H9 (cell line): ENCODE measurements at places on chromosomes 11 and 22. TPM values are rescaled to one million over a fixed set of nuclear protein-coding genes. Genes with fewer than 3 reads are reported as not detected.

DNA sequence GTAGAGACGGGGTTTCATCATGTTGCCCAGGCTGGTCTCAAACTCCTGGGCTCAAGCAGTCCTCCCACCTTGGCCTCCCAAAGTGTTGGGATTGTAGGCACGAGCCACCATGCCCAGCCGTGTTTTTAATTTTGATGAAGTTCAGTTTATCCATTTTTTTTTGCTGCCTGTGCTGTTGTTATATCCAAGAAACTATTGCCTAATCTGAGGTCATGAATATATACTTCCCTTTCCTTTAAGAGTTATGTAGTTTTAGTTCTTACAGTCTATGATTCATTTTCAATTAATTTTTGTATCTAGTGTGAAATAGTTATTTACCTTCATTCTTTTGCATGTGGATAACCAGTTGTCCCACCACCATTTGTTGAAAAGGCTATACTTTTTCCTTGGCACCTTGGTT, 50.3 kb upstream of the SORL1-AS1 start:
- no peak for DNase-seq

DNA sequence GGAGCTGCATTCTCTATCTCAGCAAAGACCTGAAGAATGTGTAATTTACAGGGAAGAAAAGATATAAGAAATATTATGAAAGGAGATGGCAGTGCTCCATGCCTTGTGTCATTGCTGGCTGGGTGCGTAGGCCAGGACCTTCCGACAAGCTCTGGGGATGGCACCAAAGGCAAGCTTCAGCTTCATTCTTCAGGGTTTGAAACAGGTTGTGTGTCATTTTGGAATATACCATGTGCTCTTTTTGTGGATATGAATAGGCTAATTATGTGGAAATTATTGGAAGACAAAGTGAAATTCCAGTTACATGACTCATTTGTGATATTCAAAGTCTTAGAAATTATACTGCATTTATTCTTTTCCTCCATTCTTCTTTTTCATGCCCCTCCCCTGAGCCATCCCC, 5.7 kb upstream of the KIRREL3 start:
- DNase-seq, result no peak

DNA sequence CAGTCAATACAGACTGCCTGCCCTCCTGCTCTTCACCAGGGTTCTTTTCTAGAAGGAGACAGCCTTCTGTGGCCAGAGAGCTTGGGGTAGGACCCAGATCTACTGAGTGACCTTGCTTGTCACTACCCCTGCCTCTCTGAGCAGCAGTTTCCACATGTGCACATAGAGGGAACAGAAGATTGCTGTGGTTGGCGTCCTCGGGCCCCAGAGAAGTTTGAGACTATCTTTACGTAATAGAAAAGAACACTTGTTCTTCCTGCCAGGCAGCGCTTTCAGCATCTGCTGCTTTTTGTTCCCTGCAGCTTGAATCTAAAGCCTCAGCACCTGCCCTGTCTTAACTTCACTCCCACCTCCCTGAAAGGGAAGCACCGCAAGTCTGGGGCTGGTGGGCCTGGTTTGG, 1.9 kb upstream of the FKBP2 start:
- DNase-seq, result no peak

DNA sequence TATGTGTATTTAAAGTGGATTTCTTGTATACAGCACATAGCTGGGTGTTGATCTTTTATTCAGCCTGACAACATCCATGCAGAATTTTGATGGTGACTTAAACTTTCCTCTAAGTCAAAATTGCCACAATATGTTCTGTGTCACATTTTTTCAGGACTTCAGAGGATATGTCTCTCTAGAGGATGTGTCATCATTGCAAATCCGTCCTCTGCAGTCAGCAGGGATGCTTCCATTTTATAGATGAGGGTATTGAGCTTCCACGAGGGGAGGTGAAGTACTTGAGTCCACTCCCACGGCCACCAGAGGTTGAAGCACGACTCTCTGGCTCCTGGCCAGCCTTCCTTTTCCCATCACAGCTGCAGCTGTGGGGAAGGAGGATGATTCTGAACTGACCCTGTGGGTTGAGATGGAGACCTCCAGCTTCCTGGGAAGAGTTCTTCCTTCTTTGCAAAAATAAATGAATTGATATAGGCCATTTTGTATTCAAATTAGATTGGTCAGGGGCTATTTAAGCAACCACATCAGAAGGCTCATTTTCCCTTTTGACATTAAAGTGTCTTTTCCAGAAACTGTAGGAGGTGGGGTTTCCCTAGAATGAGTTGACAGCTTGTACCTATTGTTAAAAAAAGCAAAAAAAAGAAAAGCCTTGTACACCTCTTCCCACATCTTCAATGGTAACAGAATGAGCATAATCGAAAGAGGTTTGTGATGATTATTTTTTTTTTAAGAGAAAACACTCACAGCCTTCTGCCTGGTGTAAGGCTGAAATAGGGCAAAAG, 55.2 kb upstream of the MYEOV start:
- DNase-seq, result peak; percentile 2

DNA sequence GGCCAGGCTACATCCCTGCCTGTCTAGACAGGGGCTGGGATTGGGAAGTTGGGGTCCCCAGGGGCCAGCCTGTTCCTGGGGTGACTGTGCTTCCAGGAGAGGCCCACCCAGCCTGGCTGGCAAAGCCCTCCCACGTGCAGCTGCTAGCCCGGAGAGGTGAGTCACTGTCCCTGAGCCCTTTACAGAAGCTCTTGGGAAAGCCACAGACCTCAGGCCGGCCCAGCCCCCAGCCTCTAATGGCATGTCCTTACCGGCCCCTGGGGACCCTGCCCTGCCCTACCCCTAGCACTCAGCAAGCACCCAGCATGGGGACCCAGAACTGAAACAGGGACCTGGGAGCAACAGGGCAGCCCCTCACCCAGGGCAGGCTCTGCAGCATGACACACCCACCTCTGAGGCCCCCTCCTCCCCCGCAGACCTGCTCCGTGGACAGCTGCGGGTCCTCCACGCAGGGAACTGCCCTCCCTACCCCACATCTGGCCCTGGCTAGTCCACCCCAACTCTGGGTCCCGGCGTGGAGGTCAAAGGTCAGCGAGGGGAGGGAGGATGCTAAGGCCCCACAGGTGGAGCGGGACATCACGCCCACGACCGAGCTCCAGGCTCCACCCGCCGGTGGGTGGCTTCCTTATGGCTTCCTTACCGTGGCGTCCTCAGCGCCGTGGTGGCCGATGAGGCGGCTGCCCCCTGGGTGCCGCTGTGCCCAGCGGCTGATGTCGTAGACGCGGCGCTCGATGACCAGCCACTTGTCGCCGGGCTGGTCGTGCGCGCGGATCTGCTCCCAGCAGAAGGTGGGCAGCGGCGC, 615 bp downstream of the FADS3 start:
- peak; percentile 61 for DNase-seq

GRCh38 chr11:118282606-118283005, 18.5 kb upstream of the MPZL2 start:
- DNase-seq, result no peak

DNA sequence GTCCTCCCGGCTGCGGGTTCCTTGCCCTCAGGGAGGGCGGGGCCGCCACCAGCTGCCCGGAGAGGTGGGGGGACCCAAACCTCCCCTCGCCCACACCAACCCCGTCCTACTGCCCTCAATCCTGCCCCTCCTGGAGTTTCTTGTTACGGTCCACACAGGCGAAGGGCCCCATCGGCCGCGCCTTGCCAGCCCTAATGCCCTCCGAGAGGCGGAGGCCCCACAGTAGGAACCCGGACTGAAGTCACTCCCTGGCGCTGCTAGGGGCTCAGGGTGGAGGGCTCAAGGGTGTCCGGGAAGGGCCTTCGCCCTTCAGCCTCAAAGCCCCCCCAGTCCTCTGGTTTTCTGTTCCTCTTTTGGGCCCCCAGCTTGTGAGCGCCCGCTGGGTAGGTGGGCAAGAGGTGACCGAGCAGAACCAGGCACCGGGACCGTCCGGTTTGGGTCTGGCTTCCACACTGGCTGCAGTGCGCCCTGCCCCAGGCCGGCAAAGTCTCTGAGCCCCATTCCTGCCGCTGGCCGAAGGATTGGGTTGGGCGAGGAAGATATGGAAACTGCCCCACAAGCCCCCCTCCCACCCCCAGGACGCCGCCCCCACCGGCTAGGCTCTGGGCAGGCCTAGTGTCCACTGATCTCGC, 24.5 kb downstream of the DUSP8 start:
- no peak for DNase-seq

DNA sequence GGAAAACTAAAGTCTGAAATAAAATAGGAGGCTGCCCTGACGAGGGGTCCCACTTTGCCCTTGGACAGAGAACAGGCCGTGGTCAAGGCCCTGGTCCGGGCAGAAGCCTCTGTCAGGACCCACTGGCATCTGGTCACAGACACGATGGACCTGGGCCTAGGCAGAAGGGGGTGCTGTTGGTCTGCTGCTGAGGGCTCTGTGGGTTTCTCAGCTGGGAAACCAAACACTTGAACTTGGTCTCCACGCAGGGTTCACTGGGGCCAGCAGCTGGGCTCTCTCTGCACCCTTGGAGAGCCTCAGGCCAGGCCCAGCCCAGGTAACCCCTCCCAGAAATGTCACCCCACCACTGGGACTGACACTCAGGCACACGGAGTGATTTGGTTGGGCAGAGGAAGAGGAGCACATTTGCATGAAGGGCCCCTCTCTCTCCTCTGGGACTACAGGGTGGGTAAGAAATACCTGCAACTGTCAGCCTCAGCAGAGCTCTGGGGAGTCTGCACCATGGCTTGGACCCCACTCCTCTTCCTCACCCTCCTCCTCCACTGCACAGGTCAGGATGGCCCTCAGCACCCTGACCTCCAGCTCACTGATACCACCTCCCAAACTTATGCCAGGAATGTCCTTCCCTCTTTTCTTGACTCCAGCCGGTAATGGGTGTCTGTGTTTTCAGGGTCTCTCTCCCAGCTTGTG, 48.1 kb upstream of the TOP3B start:
- peak; percentile 70 for DNase-seq

DNA sequence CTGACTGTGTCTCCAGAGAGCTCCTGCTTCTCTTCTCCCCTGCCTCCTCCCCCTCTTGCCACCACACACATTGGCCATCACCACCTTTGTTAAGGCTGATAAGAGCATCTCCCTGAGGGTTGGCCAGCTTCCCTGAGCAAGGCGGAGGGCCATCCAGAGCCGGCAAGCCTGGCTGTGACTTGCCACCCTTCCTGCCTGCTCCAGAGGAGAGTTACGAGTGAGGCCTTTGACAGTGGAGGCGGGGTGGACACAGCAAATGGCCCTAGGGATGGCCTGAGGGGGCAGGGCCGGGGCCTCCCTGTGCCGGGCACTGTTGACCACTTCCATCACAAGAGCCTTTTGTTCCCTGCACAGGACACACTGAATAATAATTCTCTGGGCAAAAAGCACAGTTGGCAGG, 5.4 kb downstream of the FREY1 start:
- DNase-seq, result no peak

GRCh38 chr11:107370390-107370789, 87.2 kb downstream of the CWF19L2 start:
- no peak for DNase-seq

DNA sequence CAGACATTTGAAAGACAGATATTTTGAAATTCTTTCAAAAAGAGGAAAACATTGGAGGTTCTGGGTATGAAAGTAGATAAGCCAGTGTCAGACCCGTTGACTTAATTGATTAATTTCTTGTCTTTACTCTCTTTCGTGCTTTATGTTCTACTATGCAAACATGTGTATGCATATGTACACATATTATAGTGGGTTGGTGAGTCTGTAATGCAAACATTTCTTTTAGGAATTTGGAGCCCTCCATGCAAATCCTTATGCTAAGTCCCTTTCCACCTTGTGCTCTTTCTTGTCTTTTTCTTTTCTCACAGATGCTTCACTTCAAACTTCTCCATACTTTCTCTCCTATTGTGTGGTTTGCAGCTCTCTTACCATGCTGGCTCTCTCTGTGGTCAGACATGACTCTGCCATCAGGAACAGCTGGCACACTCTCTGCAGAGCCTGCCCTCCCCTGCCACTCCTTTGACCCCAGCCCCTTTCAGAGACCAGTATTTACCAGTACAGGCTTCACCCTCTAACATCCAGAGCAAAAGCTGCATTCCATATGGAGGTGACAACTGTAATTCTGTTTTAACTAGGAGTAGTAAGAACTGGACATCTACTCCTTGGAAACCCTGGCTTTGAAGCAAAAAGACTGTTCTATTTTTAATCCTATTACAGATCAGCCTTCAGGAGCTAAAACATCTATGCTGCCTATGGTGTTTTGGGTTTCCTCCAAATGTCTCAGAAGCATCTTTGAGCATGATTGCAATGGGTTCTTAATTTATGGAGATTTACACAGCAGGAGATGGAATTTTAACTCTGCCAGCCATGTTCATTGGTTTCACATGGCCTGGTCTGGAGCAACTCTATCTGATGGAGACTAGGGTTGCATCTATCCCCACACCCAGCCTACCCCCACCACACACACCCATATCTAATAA, 386.9 kb upstream of the FAT3 start:
- no peak for DNase-seq

- peak; percentile 82 for DNase-seq
Measured at GRCh38 chr11:75583718-75584658, 21.9 kb downstream of the SERPINH1 start.

- no peak for DNase-seq
Measured at GRCh38 chr11:114066046-114066648, 6.6 kb downstream of the ZBTB16 start.

- no peak for DNase-seq
Measured at GRCh38 chr11:33490842-33491370, 209.7 kb downstream of the C11orf91 start.

DNA sequence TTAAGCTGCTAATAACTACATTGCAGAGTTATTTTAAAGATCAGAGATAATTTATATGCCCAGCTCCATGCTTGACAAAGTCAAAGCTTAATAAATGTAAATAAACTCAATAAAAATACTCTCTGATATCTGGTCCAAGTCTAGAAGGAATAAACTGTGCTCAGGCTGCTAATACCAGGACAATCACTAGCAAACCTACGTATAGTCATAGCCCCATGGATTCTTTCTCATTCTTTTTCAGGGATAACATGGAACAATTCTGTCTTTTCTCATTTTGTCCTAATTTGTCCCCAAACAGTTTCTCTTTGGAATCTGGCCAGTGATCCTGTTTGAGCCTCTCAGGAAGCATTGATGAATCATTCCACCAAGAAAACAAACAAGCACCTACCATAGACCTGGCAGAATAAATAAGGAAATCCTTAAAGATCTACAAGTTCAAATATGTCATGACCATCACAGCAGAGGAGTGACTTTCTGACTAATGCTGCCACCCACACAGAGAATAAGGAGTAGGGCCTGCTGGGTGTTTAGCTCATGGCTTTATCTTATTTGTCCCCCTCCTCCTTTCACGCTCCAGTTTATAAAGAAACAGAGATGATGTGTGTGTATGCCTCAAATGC, 14.1 kb upstream of the B3GNT6 start:
- no peak for DNase-seq

GRCh38 chr11:61004180-61004611, 32.7 kb downstream of the CD6 start:
- no peak for DNase-seq

- DNase-seq, result no peak
Measured at GRCh38 chr11:128193615-128194014, 393.7 kb downstream of the ETS1 start.

GRCh38 chr11:19767627-19768151, 55.1 kb downstream of the NAV2 start:
- DNase-seq, result no peak

Gene MS4A6E
- total RNA-seq, result not detected in 2 replicates

Gene OR4D5
- total RNA-seq, result not detected in 2 replicates

Gene SHISAL1
- total RNA-seq, result 2.9 and 3.0 TPM in 2 replicates

Gene USH1C
- total RNA-seq, result 1.0 and 1.5 TPM in 2 replicates

Gene JAM3
- total RNA-seq, result 30.0 and 36.5 TPM in 2 replicates
